Erythroblast (primary cell): ENCODE measurements at places on chromosomes 3 and 15.

DNA sequence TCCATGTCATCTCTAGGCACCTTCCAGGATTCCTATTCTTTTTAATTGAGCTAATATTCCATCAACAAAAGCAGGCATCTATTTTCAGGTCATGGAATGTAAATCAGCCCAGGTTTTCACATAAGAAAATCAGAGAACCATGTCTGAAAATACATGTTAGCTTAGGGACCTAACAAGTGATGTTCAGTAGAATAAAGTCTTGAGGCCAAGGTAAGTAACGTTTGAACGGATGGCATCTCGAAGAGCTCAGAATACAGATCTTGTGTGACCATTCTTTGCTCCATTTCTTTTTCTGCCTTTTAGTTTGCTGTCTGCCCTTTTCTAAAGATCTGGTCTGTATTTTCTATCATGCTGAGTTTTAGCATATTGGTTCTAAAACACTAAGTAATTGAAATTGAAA, 16.5 kb upstream of the KCNMB2 start:
- DNase-seq, result no peak

- no peak for DNase-seq
Measured at GRCh38 chr15:38085114-38085513, 150.7 kb downstream of the TMCO5A start.

DNA sequence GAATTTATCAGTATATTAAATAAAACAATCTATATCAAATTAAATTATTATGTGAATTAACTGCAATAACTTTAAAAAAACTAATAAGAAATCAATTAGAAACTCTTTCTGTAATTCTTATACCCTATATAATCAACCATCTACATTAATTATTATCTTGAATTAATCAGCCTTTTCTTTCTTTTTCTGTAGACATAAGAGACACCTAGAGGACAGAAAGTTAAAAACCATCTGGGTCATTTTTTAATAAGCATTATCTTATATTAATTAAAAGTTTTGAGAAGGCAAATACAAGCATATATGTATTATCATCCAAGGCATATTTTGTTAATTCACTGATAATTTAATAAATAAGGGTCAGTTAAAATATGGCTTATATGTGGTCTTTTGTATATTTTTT, 24.2 kb upstream of the SLC25A26 start:
- DNase-seq, result no peak

DNA sequence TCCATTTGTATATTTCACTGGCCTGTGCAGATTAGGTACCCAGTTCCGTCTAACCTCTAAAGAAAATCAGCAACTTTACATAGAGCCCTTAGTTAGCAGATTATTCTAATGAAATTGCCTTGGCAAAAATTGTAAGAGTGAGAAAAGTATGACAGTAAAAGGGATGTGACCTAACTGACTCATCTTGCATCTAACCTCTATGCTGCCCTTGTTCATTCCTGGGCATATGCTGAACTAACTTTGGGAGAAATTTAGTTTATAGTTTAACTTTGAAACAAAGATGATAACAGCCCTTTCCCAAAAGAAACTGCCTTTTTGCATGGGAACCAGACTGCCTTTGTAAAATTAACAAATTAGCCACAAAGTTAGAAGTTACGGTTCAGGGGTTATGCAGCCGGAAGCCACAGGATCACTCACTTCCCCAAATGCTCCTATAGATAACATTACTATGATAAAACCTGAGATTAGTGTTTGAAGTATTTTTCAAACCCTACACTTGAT, 839.8 kb upstream of the ALCAM start:
- no peak for DNase-seq

- no peak for DNase-seq
Measured at GRCh38 chr3:44893097-44893496, 18.7 kb downstream of the TGM4 start.

DNA sequence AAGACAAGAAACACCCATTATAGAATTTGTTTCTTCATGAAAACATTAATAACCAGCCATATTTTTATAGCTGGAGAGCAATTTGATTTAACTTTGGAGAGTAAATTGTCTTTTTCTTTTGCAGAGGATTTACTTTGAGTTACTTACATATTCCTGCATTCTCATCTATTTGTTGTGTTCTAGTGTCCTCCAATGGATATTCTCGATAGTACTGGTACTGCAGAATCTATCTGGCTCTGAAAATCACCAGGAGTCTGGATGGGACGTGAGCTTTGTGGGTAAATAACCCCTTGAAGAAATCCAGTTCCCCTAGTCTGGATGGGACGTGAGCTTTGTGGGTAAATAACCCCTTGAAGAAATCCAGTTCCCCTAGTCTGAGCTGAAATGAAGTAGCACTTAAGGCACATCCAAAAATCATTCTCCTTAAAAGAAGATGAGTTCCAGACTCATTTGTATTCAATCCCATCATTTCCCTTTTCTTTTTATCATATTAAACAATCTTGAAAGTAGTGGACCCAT, 294.1 kb upstream of the UBE2E2 start:
- DNase-seq, result no peak

GRCh38 chr3:170511371-170511770, 74.5 kb downstream of the SLC7A14 start:
- no peak for DNase-seq

GRCh38 chr3:80234706-80235105, 466.9 kb upstream of the ROBO1 start:
- DNase-seq, result no peak
